ENCODE measurements at places on chromosomes 7 and 10.

GRCh38 chr7:108073305-108074070 lies 56.7 kb downstream of the LAMB4 start:
- no peak for DNase-seq

- no peak for DNase-seq
These were observed 21.4 kb downstream of the STAMBPL1 start for GRCh38 chr10:88901206-88901983.

- DNase-seq, result no peak
These were observed 242.0 kb downstream of the AUTS2 start for GRCh38 chr7:69840248-69840647.

GRCh38 chr10:95716466-95716865 lies 22.7 kb upstream of the TCTN3 start:
- DNase-seq, result no peak

DNA sequence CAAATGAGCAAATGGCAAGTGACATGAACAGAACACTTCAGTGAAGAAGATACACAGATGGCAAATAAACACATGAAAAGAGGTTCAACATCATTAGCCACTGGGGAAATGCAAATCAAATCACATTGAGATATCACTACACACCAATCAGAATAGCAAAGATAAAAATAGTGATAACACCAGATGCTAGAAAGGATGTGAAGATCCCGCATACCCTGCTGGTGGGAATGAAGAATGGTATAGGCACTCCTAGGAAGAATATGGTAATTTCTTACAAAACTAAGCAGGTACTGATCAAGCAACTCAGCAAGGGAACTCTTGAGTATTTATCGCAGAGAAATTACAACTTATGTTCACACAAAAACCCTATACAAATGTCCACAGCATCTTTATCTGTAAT lies 11.2 kb downstream of the LAMB4 start:
- no peak for DNase-seq

DNA sequence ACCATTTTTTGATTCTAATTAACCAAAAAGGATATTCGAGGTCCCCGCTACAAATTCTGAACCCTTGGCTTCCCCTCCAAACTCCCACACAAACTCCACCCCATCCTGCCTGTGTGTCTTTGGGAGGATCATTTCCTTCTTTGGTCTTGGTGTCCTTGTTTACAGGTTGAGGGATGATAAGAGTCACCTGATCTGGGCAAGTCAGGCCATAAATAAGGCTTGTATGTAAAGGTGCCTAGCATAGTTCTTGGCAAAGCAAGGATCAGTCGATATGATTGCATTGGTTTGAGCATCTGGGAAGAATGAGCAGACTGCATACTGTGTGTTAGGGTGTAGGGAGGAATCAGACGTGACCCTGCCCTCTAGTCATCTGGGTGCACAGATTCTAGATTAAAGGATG lies 1.6 kb upstream of the SGPL1 start:
- no peak for DNase-seq

DNA sequence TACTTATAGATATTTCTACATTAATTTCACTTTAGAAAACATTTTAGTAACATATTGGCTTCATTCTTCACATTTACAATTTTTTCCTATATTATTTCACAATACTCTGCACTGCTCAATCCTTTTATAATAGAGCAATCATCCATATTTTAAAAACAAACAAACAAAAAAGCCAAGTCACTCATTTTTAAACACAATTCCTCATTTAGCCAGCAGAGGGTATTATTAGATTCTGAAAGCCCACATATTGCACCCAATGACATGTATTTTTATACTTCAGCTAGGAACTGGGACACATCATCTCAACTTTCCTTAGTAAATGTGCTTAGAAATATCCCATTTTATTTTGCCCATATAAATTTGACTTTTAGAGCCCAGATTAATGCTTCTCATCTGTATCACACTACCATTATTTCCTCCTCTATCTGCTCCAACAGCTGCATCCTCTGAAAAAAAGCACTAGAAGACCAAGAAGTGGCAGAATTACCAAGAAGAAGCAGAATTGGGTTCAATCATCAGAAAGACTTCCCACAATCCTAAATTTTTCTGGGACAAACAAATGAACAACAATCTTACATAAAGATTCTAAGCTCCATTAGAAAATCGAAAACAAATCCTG lies 29.5 kb downstream of the CTNNA3 start:
- no peak for DNase-seq

- DNase-seq, result no peak
These were observed 220.0 kb downstream of the LRMDA start for GRCh38 chr10:75651417-75651816.

GRCh38 chr7:91694351-91694841 lies 186.1 kb downstream of the MTERF1 start:
- no peak for DNase-seq

DNA sequence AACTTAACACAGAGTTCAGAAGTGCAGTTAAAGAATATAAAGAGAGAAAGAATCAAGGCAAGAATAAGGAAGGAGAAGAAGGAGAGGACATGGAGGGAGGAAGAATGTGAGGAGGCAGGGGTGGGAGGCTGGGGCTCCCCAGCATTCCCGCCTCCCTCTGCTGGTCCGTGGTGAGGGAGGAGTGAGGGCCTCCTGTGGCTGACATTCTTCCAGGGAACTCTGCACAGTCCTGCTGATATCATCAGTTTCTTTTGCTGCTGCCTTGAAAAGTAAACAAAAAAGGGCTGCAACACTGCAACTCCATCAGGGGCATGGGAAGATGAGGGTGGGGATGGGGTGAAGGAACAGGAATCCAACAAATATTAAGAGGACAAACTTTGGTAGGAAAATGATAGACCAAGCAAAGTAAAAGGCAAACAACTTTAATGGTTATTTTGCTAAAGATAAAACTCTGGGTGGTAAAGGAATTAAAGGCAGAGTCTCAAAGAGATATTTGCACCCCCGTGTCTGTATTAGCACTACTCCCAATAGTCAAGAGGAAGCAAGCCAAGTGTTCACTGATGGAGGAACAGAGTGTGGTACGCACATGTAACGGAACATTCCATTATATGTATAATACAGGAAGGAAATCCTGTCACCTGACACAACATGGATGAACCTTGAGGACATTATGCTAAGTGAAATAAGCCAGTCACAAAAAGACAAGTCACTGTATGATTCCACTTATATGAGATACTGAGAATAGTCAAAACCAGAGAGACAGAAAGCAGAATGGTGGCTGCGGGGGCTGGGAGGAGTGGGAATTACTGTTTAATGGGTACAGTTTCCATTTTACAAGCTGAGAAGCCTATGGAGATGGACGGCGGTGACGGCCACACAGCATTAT lies 8.0 kb upstream of the SPOCK2 start:
- no peak for DNase-seq

DNA sequence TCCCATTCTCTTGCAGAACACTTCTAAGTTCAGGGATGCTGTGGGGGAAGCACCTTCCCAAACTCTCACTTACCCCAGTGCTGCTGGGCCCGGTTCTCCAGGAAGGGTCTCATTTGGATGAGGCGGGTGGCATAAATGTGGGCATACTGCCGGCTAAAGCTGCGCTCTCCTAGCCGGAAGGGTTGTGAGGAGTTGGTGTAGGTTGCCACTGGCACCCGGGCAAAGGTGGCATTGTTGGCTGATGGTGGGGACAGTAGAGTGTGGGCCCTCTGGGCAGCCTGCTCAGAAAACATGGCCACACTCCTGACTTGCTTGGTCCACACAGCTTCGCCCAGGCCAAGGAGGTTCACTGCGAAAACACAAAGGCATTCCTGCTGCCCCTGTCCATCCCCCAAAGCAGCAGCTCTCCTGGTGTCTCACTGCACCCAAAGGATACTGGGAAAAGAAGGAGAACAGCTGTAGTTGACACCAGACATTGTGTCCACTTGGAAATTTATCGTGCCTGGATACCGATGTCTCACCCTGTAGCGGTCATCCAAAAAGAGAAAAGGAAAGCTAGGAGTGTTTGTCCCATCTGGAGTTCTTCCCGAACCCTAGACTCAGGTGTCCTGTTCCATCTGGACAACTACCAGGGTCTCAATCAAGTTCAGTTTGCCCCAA lies 1.5 kb downstream of the POLD2 start:
- no peak for DNase-seq

DNA sequence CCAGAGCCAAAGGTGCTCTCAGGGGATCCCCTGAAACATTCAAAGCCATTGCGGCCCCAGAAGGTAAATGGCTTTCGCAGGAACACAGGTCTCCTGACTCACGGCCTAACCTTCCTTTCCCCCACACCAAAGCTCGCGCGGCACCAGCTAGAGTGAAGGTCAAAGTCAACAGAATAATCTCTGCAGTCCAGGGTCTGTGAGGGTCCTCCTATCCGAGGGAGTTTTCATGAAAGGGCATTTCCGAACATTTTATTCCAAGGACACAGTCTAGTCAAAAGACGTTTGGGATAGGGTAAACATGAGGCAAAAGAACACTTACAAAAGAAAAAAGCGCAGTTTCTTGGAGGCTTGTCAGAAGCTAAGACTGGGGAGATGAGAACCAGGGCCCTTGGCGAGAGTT lies 559 bp upstream of the STEAP2 start:
- DNase-seq, result no peak

- no peak for DNase-seq
These were observed 22.2 kb upstream of the PODXL start for GRCh38 chr7:131578602-131579001.

GRCh38 chr10:82176587-82176986 lies 301.6 kb downstream of the NRG3 start:
- DNase-seq, result no peak

GRCh38 chr10:96244354-96244753 lies 27.0 kb downstream of the BLNK start:
- no peak for DNase-seq

DNA sequence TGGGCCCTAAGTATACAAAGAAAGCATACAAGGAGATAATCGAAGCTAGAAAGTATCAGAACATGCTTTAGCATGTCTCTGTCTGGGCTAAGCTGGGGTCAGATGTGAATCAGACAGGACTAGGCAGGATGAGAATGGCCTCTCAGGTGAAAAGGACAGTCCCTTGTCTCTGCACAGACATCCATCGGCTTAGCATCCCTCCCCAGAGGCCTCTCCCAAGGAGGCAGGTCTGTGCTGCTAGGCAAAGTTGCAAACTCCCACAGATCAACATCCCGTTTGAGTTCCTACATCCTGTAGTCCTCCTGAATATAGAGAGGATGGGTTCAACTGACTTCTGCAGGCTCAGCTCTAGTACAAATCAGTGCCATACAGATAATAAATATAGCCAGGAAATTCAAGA lies 24.5 kb downstream of the CHST15 start:
- no peak for DNase-seq

DNA sequence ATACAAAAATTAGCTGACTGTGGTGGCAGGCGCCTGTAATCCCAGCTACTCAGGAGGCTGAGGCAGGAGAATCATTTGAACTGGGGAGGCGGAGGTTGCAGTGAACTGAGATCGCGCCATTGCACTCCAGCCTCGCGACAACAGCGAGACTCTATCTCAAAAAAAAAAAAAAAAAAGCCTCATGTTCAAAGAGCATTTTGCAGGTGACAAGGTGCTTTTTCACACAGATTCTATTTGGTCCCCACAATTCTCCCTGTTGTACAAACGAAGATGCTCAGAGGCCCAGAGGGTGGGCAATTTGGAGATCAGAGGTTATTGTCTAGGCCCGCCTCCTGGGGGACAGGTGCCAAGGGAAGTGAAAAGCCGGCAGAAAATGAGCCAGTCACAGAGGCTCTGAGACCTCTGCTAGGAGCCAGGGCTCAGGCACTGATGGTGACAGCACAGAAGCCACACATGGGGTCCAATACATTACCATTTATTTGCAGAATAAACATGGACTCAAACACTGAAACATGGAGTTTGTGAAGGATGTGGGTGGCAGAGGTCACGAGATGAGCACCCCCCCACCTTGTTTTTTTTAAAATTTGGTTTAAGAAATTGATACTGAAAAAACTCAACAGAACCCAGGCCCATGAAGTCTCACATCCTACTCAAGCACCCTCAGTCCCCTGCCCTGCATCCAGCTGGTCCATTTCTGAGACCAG lies 882 bp upstream of the GAL3ST4 start:
- no peak for DNase-seq

DNA sequence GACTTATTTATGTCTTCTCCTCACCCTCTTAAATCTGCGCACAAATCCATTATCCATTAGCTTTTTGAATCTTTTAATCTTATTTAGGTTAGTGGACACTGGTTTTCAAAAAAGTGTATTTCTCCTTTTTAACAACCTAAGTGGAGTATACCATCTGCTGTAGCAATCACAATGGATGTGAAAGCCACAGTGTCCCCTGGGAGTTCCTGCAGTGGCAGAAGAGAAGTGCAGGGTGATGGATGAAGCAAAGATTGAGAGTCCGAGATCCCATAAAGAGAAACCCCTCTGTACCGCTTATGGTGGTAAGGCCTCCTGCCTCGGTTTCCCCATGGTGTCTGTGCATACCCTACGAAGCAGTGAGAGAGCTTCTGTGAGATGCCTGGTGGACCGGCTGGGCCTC lies 236.4 kb downstream of the COBL start:
- DNase-seq, result no peak

DNA sequence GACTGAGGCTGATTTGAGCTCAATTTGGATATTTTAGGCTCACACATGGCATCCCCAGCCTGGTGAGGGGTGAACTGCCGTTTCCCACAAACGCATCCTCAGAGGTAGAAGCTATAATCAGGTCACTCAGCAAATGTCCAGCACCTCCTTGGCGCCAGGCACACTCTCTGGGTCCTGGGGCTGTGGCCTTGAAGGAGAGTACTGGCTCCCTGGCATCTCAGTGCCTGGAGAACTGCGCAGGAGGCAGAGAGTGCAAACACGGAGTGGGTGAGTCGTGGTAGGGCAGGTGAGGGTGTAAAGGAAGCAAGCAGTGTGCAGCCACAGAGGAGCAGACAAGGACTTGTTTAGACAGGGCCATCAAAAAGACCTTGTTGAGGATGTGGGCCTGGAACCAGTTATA lies 224.0 kb upstream of the ZNF32 start:
- DNase-seq, result no peak

DNA sequence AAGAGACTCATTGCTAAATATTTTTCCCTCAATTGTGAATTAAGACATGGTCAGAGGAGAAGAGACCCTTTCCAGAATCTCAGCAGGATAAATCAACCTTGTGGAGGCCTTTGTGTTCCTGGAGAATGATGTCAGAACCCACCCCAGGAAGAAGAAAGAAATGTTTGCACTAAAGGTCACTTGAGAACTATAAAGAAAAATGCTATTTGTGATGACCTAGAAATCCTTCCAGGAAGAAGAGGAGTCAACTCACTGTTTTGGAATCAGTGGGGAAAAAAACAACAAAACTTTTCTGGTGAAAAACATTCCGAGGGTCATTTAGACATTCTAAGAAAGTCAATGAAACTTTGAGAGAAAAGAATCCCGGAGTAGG lies 129.1 kb upstream of the ANKRD1 start:
- no peak for DNase-seq

DNA sequence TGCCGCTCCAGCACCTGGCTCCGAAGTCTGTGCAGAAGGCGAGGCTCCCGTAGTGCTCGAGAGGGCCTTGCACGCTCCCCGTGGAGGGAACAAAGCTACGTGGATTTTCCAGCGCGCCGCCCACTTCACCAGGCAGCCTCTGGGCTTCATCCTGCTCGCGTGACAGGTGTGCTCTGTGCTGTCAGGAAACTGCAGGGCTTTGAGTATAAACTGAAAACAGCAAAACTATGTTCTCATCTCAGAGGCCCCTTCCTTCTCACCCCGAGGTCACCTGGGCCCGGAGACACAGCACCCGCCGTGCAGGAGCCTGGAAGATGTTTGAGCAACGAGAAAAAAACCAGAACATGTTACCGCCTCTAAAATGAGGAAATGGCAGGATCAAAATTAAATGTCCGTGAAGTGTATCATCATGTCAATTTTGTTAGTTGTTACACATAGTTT lies 17.6 kb upstream of the GPR146 start:
- DNase-seq, result no peak

- DNase-seq, result no peak
These were observed 60.8 kb upstream of the GDF10 start for GRCh38 chr10:47239211-47239610.
